Activated naive CD4-positive, alpha-beta T cell (primary cell): ENCODE measurements at places on chromosomes 13 and 19.

DNA sequence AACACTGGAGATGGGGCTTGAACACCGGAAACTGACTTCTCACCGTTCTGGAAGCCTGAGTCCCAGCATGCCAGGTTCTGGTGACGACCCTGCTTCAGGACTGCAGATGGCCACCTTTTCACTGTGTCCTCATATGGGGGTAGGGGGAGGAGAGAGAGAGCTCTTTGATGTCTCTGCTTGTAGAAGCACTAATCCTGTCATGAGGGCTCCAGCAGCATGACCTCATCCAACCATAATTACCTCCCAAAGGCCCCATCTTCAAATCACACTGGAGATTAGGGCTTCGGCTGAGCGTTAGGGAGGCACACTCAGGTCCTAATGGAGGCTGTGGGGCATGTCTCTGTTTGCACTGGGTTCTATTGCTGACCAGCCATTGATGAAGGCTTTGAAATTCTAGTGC is 255.3 kb downstream of the TEX29 start:
- DNase-seq: no peak

GRCh38 chr19:18388960-18389725 is 3.2 kb downstream of the GDF15 start:
- no peak for DNase-seq

DNA sequence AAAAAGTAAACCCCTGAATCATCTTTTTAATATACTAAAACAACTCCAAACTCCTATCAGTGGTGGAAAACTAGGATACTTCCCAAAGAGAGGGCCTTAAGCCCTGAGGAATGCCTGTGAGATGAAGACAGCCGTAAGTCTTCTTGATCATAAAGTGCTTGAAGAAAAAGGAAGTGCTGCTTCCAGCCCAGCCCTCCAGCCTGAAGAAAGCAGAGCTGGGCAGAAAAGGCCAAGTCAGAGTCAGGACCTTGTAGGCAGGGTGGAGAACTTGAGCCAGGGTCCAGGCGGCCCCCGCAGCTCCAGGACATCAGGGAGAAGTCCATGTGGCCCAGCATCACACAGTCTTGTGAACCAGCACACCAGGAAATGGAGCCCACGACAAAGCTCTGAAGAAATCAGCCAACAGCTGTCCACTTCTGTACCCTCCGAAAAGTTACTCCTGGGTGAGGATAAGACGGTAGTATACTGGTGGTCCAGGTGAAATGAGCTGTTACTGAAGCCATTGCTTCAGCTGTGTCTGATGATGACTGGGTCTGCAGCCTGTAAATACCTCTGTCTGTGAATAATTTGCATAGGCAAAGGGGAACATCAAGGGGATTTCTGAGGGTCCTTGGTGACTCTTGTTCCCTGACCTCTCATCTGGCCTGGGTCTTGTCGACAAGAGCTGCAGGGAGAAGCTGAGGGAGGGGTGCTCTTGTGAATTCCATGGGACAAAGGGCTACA is 18.7 kb upstream of the CRYL1 start:
- no peak for DNase-seq

- no peak for DNase-seq
Measured at GRCh38 chr13:29568731-29569130, 26.8 kb downstream of the SLC7A1 start.

GRCh38 chr19:6720369-6721137 is at the start of gene C3:
C3 (minus strand) TSS chr19:6720650; CDS start chr19:6720589, 61 bp downstream.
- DNase-seq: no peak

- no peak for DNase-seq
Measured at GRCh38 chr19:45768655-45768983, 433 bp downstream of the SIX5 start.

GRCh38 chr13:111922086-111922485 is 144.9 kb upstream of the SOX1 start:
- no peak for DNase-seq

- no peak for DNase-seq
Measured at GRCh38 chr13:112947796-112948195, 21.2 kb upstream of the MCF2L start.

- DNase-seq: peak; percentile 94
Measured at GRCh38 chr19:2840794-2841791, at the start of gene ZNF555. ZNF555 (plus strand) TSS chr19:2841475; CDS start chr19:2841573, 98 bp downstream.

DNA sequence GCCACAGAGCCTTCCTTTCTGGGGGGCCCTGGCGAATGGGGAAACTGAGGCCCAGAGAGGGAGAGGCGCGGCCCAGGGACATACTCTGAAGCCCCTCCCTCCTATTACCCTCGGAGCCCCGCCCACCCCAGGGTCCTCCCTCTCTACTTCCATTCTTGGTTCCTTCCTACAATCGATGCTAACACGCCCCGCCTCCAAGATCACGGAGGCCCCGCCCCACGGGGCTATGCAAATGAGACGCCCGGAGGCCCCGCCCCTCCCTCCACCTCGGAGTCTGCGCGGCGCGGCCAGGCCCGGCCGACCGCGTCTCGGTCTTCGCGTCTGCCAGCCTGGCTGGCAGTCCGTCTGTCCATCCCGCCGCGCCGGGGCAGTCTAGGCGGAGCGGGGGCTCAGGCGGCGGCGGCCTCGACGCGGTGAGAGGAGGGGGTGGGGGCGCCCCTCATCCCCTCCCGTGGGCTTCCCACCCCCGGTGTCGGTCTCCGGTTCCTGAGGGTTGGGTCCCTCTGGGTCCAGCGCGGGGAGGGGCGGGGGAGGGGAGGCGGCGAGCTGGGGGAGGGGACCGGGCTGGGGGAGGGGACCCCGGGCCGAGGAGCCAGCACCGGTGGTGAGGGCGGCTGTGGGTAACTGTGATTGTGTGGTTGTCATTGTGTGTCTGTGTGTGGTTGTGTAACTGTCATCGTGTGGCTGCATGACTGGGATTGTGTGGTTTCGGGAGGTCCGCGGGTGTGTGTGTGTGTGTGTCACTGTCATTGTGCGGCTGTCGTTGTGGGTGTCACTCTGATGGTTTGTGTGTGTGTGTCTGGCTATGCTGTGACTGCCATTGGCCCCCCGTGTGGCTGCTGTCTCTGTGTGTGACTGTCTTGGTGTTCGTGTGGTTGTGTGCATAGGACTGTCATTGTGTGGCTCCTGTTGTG is at the start of gene PLPPR2:
TSS of gene PLPPR2 (plus strand) at position 273 of the 914 bp plus-strand sequence. CDS start 2,242 bp downstream, outside the sequence.
- peak; percentile 78 for DNase-seq

DNA sequence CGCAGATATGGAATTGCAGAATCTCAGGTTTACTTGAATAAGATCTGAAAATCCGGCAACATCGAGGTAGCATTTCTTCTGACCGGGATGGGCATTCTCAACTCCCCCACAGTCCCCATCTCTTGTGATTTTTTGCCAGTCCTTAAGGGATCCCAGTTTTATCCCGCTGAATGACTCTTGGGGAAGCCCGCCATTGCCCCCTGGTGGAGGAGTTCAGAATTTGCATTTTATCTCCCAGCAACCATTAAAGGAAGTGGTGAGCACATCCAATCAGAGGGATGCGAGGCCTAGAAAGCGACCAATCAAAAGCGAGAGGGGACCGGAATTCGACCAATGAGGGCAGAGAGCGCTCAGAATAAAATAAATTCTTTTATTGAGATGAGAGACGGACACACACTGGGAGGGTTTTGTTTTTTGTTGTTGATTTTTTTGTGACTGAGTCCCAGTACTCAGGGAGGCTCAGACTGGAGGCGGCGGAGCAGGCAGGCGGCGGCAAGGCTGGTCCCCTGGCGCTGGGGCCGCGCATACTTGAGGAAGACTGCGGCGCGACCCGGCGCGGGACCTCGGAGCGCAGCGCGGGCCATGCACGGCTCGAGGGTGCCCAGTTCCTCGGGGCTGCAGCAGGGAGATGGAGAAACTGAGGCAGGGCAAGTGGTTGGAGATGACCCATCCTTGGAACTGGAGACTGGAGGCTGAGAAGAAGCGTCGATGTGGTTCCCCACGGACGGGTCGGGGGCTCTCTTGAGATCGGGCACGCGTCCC is 3.9 kb upstream of the TTC9B start:
- peak; percentile 51 for DNase-seq

DNA sequence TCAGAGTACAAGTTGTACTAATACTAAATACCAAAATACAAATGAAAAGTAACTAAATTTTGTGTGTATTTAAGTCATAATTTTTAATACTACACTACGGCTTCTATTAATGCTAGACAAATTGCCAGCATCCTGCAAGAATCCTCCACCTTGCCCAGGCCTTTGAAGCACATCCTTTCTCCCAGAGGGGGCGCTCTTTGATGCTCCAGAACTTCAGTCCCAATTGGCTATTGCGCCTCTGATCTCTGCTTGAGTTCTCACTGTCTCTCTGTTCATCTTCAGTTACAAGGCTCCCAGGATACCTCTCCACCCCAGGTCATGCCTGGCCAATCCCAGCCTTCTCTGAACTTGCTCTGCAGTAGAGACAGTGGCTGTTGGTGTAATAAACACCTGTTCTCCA is 141.0 kb downstream of the DCLK1 start:
- DNase-seq: no peak

DNA sequence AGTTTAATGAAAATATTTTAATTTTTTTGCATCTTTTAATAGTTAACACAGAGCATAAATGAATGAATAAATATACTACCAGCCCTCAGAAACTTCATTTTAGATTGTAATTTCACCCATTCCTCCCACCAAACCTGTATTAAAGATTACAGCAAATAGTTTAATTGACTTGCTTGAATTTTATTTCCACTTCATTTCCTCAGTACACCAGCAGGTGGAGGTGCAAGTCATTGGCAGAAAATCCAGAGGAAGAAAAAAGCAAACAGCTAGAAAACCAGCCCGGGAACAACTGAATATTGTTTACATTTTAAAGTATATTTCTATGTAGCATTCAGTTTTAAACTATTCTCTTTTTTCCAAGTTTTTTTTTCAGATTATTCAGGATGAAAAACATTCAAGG is 177.8 kb downstream of the OLFM4 start:
- DNase-seq: no peak

- DNase-seq: no peak
Measured at GRCh38 chr19:46902402-46902766, 41.6 kb downstream of the ARHGAP35 start.

DNA sequence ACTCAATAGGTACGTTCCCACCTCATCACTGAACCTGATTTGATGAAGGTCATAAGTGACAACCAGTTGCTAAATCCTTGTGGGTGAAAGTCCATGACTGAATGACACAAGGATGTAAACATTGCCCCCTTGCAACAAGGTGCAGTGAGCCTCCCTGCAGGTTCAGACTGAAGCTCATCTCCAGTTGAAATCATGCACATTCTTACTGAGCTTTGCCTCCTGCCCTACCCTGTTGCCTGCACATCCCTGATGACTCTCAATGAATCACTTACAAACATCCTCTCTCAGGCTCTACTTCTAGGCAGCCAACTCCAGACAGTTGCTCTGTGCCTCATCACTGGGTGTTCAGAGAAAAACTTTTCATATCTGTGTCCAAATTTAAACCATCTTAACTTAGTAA is 42.5 kb upstream of the ARGLU1 start:
- no peak for DNase-seq

GRCh38 chr19:33388231-33388724 is 14.8 kb downstream of the CEBPG start:
- no peak for DNase-seq

- DNase-seq: no peak
Measured at GRCh38 chr19:54268936-54269335, 11.9 kb upstream of the LILRB5 start.

- no peak for DNase-seq
Measured at GRCh38 chr13:37775871-37776270, 93.7 kb downstream of the TRPC4 start.

GRCh38 chr19:4416268-4416667 is 13.8 kb downstream of the CHAF1A start:
- DNase-seq: no peak

DNA sequence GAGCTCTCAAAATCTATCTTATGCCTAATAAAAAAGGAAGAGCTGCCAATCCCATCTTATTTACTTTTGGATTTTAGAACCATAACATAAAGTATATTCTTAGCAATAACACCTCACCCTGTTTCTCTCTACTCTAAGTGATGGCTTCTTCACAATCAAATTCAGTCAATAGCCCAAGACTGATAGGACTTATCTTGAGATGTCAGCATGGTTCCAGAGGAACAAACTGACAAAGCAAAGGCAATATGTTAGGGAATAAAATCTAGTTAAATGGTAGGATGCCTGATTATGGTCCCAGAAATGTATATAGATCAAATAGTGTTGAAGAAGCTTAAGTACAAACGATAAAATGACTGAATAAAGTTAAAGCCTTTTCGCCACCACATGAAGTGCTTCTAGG is 36.3 kb downstream of the DACH1 start:
- no peak for DNase-seq

DNA sequence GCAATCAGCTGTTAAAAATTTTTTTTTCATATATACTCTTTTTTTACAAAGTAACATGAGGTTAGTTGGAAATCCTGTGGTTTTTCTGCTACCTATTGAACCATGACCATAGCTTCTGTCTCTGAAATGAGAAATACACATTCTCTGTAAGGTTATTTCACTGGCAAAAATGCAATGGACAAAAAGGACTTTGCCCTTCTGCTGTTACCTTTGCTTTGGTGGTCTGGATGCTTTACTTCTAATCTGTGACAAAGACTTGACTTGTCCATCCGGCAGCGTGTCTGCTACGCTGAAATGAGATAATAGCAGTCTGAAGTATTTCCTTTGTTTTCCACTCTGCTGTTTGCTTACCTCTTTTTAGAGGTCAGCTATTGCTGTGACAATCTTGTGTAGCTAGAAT is 412.8 kb downstream of the SLITRK6 start:
- no peak for DNase-seq

GRCh38 chr19:49997709-49998108 is 27.5 kb downstream of the VRK3 start:
- DNase-seq: no peak

- DNase-seq: no peak
Measured at GRCh38 chr19:12789098-12789903, 2.0 kb upstream of the JUNB start.

DNA sequence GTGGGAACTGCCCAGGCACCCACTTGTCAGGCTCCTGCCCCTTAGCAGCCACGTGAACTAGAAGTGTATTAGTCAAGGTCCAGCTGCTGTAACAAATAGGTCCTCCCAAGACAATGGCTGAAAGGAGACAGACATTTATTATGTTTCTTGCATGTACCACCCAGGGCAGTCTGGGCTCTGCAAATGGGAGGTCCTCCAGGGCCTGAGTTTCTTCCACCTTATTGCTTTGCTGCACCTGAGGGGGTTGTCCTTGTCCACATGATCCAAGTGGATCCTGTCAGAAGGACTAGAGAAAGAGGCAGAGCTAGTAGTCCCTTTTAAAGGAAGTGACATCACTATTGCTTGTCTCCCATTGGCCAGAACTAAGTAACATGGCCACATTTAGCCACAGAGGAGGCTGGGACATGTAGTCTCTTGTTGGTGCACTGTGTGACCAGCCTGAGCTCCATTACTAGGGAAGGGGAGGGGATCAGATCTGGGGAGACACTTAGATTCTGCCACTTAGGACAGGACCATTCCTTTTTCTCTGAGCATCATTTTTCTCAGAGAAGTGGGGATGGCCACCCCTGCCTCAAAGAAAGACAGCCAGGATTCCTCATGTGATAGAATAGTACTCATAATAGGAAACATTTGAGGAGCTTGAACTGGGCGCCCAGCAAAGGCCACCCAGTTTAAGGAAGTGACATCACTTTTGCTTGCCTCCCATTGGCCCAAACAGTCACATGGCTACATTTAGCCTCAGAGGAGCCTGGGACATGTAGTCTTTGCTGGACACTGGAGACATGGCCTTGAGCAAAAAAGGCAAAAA is 15.1 kb downstream of the CC2D1A start:
- no peak for DNase-seq

- DNase-seq: no peak
Measured at GRCh38 chr19:13959962-13960862, 7.9 kb downstream of the DCAF15 start.
